Fibroblast of lung (primary cell): ENCODE measurements at places on chromosomes 3 and 15.

- DNase-seq: peak; percentile 66
Measured at GRCh38 chr3:45915518-45916231, 27.6 kb upstream of the CXCR6 start.

DNA sequence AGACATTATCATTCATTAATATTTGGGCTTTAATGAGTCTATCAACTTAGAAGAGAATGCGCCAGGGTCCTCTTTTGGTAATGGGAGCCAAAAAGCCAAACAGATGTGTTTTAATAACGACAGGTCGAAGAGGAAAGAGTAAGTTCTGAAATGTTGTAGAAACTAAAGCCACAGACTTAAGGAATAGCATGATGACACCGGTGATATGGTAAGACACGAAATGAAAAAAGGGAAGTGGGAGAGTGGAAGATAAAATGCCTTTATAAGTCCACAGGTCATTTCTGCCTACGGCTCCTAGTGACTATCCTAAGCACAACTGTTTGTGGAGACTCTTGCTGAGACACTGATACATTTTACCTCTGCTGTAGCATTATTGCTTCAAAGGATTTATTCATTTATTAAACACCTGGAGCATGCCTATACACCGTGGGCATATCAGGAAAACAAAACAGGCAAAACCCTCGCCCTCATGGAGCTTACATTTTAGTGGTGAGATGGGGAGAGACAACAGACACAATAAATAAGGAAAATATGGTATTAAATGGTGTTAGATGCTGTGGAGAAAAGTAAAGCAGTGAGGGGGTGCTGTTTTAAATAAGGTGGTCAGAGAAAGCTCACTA is 11.7 kb upstream of the CD47 start:
- no peak for DNase-seq

DNA sequence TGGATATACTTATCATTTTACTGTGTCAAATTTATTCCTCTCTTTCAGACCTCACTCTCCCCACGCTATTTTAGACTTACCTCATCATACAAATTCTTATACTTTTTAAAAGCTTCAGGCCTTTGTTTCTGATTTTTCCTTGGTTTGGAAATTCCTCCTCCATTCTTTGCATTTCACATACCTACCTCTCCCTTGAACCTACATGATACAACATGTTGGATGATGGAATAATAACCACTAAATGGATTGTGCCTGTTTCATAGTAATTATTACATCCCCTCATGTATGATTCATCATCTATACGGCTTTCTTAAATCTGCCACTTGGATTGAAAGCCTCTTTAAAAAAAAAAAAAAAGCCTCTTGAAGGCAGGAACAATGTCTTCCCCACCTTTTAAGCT is 24.6 kb downstream of the TRIP4 start:
- DNase-seq: no peak

- DNase-seq: no peak
Measured at GRCh38 chr15:38201714-38202113, 50.9 kb upstream of the SPRED1 start.

DNA sequence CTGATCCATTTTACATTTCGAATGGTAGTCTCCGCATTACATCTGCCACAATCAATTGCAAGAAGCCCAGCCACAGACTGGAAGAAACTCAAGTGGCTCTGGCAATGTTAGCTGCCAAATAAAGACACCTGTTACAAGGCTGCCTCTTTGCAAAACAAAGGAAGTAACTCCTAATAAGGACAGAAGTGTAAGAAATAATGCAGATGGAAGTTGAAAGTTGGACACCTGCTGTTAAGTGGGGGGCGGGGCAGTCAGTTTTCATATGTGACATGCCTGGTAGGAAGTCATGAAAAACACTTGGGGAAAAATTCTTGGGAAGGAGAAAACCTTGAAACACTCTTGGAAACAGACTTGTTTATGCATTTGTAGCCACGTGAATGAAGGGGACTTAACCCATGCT is 54.1 kb upstream of the ATP2C1 start:
- no peak for DNase-seq

- no peak for DNase-seq
Measured at GRCh38 chr3:129534428-129535027, 6.1 kb downstream of the RHO start.

GRCh38 chr3:141129541-141130011 is 78.4 kb downstream of the SPSB4 start:
- DNase-seq: no peak

DNA sequence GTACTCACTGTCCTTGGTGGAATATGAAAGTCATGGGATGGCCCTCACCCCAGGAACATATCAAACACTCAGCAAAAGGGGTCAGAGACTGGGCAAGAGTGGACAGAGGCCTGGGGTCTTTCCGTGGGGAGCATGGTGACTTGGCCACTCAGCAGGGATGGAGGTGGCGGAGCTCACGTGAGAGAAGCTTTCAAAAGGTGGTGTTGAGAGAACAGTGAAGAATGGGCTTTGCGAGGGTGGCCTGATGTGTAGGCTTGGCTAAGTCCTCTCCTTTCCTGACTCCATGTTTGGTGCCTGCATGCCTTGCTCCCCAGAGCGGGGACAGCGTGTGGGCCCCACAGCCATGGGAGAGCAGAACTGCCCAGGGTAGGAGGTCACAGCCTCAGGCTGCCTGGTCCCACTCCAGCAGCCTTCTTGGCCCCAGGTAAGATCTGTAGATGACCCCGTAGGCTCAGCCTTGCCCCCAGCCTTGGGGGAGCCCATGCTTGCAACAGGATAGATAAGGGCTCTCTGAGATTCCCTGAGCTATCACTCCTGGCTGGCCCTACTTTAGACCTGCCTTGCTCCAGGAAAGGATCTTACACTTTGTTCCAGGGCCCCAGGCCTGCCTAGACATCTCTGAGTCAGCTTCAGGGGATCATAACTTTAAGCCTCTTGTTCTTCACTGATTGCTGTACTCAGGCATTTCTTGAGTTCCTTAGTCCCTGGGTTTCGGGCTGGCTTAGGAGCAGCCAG is 17.0 kb downstream of the RPLP1 start:
- peak; percentile 65 for DNase-seq

DNA sequence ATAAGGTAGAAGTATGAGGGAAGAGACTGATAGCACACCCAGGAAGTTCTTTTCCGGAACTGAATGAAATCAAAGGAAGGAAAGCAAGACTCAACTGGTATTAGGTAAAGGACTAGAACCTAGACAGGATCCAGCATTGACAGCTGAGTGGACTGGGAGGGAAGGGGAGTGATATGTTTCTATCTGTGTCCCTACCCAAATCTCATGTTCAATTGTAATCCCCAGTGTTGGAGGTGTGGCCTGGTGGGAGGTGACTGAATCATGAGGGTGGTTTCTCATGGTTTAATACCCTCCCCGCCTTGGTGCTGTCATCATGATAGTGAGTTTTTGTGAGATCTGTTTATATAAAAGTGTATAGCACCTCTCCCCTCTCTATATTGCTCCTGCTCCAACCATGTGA is 415.9 kb upstream of the KCNMB2 start:
- DNase-seq: no peak

- no peak for DNase-seq
Measured at GRCh38 chr15:51403946-51404695, 62.7 kb downstream of the GLDN start.

DNA sequence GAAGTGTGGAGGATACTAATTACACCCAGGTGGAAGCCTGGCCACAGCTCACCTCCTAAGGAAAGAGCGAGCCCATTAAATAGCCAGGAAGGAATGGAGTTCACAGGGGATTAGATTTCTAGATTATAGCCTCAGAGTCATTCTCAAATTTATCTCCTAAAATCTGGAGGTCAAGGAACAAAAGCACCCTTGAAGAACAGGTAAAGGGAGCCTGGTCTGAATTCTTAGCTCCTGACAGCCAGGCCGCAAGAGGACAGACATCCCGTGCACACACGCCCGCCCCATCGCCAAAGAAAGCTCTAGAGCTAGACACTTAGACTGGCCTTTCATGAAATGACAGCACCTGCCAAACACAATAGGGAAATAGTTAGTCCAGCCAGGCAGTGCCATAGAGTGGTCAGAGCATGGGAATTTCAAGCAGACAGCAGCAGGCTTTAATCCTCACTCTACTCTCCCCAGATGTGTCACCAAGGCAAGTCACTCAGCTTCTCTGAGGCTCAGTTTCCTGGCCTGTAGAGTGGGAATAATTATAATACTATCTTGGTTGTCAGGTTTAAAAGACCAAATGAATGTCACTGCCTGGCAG is 59.2 kb downstream of the LIPC start:
- no peak for DNase-seq

DNA sequence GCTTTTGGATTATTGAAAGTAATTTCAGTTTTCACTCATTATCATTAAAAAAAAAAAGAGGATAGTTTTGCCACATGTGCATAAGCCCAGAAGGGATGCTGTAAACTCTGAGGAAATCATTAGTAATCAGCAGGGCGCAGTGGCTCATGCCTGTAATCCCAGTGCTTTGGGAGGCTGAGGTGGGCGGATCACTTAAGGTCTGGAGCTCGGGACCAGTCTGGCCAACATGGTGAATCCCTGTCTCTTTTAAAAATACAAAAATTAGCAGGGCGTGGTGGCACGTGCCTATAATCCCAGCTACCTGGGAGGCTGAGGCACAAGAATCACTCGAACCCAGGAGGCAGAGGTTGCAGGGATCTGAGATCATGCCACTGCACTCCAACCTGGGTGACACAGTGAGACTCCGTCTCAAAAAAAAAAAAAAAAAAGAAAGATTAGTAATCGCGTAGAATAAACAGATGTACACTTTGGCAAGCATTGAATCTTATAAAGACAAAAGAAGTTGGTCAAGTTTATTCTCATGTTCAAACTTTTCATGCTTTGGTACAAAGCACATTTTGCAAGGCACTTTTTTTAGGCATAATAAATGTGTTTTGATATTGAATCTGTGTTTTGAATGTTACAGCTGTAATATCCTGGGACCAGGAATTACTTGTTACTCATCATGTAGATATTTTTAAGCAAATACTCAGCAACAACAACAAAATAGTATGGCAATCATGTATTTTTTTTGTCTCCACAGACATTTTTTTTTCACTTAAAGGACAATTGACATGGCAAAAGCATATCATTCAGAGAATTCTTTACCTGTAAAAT is 93.2 kb upstream of the AGTR1 start:
- peak; percentile 30 for DNase-seq

- no peak for DNase-seq
Measured at GRCh38 chr3:132416161-132416560, 1.1 kb upstream of the DNAJC13 start.

DNA sequence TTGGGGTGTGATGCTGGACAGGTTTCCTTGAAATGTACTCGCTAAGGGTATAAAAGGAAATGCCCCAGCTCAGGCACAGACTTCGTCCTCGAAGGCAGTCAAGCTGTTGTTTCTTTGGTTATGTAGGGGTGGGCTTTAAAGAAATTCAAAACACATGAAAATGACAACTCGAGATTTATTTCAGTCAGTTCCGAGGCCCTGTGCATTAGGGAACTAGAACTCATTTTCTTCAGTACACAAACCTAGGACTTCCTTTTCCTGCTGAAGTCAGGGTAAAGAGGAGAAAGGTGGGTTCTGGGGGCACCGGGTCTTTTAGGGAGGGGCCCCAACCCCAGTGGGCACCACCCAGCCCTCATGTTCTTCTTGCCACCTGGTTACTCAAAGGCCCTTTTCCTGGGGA is 7.7 kb downstream of the CCR9 start:
- no peak for DNase-seq

DNA sequence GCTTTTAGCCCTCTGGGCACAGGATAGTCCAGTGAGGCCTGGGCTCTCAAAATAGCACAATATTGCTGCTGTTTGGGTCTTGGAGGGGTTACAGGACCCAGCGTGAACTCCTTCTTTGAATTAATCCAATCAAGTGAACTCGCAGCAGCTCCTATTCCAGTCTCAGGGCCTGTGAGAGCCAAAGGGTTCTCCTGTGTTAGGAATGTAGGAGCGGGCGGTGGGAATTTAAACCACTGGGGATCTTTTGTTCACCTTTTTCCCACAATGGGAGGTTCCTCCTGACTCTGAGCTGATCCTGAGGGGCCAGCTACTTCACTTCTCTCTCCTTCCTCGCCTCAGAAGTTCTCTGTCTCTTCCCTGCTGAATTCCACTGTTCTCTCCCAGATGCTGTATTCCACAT is 504.0 kb downstream of the UNC13C start:
- no peak for DNase-seq

- DNase-seq: no peak
Measured at GRCh38 chr3:154089421-154090420, 31.5 kb upstream of the ARHGEF26 start.

DNA sequence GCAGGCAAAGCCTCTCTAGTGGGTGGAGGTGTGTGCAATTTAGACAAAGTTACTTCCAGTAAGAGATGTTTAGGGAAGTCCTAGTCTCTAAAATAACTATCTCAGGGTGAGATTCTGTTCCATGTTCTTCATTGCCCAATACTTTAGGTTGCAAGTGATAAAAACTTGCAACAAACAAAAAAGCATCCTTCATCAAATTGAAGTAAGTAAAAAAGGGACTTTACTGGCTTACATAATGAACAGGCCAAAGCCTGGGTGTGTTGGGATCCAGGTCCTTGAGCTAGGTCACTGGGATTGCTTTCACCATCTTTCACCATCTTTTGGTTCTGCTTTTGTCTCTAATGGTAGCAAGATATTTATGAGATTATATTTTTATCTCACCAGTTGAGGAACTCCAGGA is 38.3 kb downstream of the CX3CR1 start:
- no peak for DNase-seq

DNA sequence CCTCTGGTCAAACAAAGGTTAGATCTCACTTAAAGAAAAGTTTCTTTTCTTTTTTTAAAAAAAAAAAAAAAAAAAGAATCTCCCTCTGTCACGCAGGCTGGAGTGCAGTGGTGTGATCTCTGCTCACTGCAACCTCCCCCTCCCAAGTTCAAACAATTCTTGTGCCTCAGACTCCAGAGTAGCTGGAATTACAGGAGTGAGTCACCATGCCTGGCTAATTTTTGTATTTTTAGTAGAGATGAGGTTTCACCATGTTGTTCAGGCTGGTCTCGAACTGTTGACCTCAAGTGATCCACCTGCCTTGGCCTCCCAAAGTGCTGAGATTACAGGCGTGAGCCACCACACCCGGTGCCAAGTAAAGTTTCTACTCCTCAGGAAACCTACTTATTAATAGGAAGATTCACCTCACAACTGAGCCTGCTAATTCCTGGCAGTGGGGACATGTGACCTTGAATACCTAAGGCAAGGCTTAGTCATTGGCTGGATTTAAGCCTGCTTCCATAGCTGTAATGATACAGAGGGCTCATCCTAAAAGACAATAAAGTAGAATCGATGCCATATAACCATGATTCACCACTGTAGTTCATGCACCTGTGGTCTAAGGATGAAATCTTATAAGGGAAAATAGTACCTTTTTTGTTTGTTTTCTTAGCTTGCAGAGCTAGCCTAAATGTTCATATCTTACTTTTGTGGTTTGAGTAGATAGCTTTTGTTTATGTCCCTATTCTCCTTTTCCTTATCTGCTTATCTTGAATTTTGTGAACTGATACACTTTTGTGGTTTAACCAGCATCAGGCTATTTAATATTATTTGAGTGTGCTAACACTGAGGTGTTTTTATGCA is 24.8 kb upstream of the RBMS3 start:
- peak; percentile 31 for DNase-seq

- peak; percentile 74 for DNase-seq
Measured at GRCh38 chr3:45987368-45988291, 8.0 kb downstream of the FYCO1 start.

- no peak for DNase-seq
Measured at GRCh38 chr3:11712646-11713045, 68.9 kb upstream of the VGLL4 start.
